ENCODE measurements at places on chromosomes 13 and 19.

GRCh38 chr19:28956961-28957360 is 256.0 kb downstream of the UQCRFS1 start:
- no peak for DNase-seq

- DNase-seq: no peak
Measured at GRCh38 chr19:44960906-44961728, 5.9 kb downstream of the CLPTM1 start.

DNA sequence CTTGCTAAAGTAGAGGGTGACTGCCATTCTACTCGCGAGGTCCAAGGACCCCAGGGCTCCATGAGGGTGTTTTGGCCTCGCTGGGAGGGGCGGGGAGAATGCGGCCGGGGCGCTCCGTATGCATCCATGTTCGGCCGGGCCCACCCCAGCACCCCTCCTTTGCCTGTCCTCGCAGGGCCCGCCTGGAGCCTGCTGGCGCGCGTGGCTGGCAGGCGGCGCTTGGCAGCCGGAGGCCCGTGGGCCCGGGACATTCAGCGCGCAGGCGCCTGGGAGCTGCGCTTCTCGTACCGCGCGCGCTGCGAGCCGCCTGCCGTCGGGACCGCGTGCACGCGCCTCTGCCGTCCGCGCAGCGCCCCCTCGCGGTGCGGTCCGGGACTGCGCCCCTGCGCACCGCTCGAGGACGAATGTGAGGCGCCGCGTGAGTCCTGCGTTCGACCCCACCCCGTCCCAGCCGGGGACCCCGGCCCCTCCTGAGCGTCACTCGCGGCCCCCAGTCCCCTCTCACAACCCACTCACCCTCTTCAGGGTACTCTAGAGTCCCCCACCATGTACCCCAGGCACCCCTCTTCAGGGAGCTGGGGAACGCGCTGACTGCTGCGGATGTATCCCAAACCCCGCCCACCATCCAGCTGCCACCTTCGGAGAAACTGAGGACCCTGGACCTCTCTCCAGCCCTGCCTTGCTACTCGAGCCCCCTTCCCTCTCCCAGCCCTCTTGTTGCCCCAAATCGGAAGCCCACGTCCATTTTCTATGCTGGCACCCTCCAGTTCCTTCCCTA is 4.1 kb downstream of the DLL3 start:
- DNase-seq: peak; percentile 10

DNA sequence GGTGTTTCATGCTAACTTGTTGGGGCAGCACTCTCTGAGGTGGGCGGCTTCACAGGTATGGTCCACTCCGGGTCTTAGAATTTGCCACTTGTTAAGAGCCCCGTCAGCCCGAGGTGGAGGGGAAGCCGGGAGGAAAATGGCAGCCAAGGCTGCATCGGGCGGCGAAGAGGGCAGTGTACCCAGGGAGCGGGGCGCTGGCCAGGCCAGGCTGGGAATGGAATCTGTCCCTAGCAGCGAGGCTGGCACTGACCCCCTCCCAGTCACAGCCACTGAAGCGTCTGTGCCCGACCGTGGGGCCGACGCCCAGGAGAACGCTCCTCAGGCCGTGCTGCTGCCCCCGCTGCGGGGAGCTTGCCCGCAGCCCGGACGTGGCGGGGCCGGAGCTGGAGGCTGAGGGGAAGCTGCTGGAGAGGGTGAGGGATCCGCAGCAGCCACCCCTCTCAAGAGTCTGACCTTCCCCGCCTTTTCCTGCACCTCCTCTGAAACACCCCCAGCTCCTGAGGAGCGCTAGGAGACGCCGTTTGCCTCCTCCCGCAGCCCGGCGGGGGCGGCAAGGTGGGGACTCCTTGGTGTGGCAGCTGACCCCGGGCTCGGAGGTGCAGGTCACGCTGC is 313.8 kb upstream of the SPRY2 start:
- no peak for DNase-seq

DNA sequence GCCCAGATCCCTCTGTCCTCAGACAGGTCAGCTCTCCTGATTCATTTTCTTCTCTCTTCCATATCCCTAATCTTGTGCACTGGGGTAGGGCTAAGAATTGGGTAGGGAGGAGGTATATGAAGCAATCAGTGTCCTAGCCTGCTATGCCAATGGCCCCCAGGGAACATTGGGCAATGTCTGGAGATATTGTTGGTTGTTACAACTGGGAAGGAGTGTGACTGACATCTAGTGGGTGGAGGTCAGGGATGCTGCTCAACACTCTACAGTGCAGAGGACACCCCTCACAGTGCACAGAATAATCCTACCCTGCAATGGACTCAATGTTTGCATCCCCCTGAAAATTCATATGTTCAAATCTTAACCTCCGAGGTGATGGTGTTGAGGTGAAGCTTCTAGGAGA is 57.5 kb downstream of the CPAMD8 start:
- no peak for DNase-seq

GRCh38 chr19:39200803-39201115 is 3.3 kb downstream of the SYCN start:
- no peak for DNase-seq

GRCh38 chr13:43079392-43079931 is 56.1 kb downstream of the DNAJC15 start:
- no peak for DNase-seq

DNA sequence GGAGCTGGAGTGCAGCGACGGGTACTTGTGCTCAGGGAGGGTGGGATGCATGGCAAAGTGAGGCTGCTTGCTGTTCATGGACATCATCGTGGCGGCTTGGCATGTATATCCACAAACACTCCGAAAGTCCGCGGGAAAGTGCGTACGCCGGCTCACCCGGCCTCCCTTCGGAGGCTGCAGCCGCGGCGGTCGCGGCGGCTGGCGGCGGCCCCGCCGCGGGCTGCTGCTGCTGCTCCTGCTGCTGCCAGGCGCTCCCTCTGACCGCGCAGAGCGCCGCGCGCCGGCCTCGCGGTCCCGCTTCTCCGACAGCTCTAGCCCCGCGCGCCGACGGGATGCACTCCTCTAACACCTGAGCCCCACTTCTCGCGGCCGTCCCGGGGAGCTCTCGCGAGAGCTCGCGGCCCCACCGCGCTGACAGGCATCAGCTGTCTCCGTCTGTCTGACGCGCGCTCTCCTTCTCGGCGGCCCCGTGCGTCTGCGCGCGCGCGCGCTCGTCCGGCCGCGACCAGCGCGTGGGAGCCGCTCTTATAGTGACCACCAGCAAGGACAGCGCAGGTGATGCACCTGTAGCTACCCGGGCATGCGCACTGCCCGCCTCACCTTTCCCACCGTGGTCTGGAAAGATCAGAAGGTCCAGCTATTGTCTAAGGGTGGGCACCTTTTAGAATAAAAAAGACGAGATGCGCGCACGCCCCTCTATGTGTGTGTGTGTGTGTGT is at the start of gene POU4F1:
POU4F1 (minus strand) TSS at position 313 of the 718 bp plus-strand sequence; CDS start at position 87, 226 bp downstream.
- no peak for DNase-seq

- no peak for DNase-seq
Measured at GRCh38 chr19:44694184-44694579, 4.8 kb upstream of the CEACAM16 start.

DNA sequence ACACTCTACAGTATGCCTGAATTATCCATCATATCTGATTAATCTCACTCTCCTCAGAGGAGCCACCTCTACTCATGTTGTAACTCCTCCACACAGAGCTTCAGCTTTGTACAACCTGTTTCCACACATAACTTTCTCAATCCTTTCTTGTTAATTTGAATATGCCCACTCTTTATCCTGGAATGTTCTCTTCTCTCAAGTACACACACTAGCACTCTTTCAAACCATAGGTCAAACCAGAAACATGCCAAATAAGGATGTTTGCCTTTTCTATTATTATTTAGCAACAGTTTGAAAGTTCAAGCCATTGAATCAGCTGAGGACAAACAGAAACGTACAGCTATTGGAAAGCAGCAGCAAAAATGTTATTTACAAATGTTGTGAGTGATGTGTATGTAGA is 110.3 kb downstream of the MIPEP start:
- DNase-seq: no peak

DNA sequence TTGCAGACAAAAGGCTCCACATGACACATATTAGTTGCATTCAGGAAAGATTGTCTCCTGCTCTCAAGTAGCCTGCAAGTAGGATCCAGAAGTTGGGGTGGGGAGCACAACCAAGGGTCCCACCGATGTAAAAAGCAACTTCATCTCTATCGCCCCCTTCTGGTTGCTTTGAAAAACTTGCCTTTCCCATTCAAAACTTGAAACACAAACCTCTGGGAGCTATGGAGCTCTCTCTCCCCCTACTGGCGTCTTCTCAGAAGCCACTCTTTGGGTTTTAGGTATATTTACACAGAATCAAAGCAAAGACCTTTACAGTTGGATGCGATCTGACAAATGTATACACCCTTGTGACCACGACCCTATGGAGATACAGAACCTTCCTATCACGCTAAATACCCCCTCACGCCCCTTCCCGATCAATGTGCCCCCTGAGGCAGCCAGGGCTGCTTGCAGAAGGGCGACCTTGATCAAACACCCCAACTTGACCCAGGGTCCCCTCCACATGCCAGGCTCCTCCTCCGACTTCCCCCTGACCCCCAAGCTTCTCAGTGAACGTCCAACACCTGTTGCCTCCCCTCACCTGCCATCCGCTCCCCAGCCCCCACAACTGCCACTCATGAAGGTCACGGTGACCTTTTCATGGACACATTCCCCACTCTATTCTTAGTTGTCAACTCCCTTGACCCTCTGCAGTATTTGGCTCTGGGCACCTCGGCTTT is 10.1 kb downstream of the NOSIP start:
- peak; percentile 78 for DNase-seq

DNA sequence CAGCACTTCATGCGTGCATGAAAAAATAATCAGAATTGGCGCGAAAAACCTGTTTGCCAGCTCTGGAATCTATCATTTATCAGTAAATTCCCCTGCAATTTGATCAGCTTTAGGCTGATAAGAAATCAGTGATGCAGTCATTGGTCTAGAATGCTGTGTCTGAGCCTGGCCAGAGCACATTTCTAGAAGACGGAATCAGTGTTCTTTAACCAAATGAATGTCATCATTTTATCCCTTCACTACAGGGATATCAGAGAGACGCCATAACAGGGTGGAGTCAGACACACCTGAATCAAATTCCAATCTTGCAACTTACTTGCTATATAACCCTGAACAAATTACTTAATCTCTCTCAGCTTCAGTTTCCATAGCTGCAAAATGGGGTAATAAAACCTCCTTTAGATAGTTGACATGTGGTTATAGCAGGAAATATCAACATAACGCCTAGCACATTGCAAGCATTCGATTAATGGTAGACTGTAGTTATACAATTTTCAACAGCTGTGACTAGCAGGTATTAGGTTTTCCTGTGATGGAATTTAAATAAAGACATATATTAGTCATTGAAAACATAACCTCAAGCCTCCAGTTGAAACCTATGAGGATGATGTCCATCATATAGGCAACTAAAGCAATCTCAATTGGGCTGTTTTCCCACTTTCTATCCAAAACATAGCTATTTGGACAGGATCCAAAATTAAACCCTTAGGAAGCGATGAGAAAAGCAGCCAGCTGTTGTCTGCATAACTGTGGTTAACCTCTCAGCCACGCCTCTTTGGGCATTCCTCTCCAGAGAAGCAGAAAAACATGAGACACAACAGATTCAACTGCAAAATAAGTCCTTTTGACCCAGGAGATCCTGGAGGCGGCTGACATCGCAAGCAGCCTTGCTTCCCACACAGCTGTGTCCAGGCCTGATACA is 51.6 kb upstream of the UBL3 start:
- no peak for DNase-seq

DNA sequence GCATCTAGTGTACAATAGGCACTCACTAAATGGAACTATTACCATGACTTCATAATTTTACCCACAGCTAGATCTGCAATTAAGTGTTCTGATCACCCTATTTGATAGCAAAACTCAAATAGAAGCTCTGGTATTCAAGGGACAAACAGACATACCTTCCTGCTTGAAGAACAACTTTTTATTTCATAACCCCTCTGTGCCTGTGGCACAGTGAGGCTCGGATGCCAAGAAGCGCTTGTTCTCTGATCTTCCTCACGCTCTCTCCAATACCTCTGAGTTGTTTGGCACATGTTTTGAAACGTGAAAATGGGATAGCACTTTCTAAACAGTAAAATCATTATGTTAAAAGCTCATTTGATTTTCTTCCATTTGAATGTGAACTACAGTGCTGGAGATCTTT is 232.0 kb downstream of the KLF5 start:
- no peak for DNase-seq

- no peak for DNase-seq
Measured at GRCh38 chr13:109698779-109699178, 87.6 kb downstream of the IRS2 start.

DNA sequence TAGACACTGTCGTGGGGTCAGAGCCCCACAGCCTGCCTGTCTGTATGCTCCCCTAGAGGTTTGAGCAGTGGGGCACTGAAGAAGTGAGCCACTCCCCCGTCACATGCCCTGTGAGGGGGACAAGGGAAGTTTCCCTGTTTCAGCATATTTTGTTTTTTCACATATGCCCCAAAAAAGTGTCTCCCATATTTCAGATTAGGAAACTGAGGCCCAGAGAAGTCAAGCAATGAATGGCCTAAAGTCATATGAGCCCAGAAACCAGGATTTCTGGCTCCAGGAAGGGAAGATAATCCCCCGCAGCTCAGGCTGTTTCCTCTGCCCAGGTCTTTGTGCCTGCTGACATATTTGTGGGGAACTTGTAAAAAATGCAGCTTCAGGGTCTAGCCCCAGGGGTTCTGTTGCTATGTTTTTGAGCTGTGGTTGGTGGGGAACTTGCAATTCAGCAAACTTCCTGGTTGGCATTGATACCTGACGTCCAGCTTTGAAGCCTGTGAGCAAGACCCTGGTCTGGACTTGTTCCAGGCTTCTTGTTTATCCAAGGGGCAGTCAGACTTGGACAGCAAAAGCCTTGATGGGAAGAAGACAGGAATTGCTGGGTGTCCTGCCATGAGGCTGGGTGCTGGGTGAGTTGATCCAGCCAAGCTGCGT is 9.5 kb downstream of the RASL11A start:
- no peak for DNase-seq

DNA sequence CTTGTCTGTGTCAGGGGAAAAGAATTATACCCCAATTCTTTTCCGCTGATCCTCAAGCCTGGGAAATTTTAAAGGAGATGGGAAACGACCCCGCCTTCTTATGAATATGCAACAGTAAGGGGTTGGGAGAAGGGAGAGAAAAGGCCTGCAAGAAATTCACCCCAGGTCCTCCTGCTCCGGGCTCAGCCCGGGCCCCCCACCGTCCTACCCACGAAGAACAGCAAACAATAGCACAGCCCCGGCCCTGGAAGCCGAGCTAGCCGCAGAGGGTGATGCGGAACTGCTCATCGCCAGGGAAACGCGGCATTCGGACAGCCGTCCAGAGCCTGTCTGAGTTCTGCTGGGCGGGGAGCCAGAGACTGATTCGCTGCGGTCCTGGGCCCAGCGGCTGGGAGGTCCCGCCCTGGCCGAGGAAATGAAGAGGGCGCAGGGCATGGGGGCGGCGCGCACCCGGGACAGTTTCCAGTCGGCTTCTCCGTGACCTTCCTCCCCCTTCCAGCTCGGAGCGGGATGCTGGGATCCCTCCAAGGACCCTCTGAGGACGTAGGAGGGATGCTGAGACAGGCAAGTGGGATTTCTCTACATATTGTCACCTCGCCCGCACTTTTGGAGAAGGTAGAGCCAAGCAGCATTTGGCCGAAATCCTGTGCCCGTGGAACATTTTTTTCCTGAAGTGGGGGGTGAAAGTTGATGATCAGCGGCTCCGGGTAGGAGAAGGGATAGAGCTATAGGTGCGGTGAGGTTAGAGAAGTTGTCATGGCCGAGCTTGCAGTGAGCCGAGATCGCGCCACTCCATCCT is 82.3 kb upstream of the C1QTNF9B start:
- peak; percentile 85 for DNase-seq

- DNase-seq: no peak
Measured at GRCh38 chr19:49340069-49340864, 5.1 kb downstream of the CD37 start.

GRCh38 chr19:43662487-43662886 is 7.5 kb downstream of the PLAUR start:
- peak; percentile 10 for DNase-seq

GRCh38 chr13:83151308-83151660 is 731.0 kb downstream of the SLITRK1 start:
- DNase-seq: no peak
